ENCODE measurements at places on chromosomes 2 and 18.

- no peak for DNase-seq
Observed at GRCh38 chr2:73175663-73176204, 26.6 kb upstream of the NOTO start.

GRCh38 chr2:118380915-118381653 is 292.8 kb downstream of the INSIG2 start:
- no peak for DNase-seq

- DNase-seq, result no peak
Observed at GRCh38 chr2:199757233-199757870, 93.6 kb downstream of the FTCDNL1 start.

GRCh38 chr2:154924531-154924930 is 226.0 kb downstream of the KCNJ3 start:
- no peak for DNase-seq

DNA sequence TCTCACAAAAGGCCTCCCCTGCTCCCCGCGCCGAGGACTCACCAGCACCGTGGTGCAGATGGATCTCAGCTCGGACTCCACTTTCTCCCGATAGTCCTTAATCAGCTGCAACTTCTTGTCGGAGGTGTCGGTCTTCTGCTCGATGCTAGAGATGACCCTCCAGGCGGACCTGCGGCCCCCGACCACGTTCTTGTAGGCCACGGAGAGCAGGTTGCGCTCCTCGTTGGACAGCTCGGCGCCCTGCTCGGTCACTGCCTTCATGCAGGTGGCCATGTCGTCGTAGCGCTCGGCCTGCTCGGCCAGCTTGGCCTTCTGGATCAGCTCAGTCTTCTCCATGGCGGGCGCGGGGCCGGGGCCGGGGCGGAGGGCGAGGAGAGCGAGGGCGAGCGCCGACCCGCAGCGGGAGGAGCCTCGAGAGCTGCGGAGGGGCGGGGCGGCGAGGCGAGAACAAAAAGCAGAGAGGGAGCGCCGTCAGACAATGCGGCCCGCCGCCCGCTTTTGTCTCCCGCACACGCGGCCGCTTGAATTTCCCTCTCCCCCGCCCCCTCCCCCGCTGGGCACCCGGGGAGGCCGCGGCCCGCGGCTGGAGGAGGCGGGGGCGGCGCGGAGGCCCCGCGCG is 571 bp downstream of the YWHAQ start:
- peak; percentile 64 for DNase-seq

- no peak for DNase-seq
Observed at GRCh38 chr2:103638978-103639377, 877.1 kb downstream of the TMEM182 start.

GRCh38 chr2:40877734-40878288 is 425.9 kb upstream of the SLC8A1 start:
- DNase-seq, result no peak

DNA sequence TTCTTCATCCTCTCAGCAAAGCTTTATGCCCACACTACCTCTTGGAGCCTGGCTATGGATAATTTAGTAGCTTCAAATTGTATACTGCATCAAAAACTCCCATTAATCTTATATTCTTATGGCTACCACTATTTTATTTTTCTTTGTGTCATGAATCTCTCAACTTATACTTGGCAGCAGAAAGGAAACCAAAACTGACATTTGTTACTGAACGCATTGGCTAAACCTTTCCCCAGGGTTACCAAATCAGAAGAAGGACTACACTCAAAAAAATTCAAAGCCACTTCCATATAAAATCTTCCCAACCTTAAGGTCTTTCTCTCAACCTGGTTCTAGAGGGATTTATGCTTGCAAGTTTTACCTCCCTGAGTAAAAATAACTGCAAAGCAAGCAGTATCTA is 97.0 kb upstream of the REG3G start:
- no peak for DNase-seq

DNA sequence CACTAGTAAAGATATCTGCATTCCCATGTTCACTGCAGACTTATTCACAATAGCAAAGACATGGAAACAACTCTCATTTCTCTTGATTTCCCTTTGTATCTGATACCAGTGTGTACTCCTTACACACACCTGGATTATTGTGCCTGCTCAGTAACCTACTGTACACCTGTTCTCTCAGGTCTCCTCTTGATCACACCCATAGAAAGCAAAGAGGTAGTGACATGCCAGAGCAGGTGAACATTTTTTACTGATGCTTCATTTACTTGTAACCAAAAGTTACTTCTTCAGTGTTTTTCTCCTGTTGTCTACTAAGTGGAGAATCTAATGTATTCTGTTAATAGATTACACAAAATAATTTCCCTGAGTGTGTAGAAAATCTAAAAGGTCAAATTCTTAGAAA is 46.8 kb downstream of the CDH19 start:
- DNase-seq, result no peak

GRCh38 chr2:25437881-25438662 is 96.3 kb upstream of the DNMT3A start:
- no peak for DNase-seq

GRCh38 chr2:190908532-190908931 is 27.9 kb downstream of the GLS start:
- DNase-seq, result no peak

GRCh38 chr2:72211350-72211749 is 63.7 kb upstream of the CYP26B1 start:
- no peak for DNase-seq

GRCh38 chr18:12995952-12996477 is 4.9 kb downstream of the CEP192 start:
- no peak for DNase-seq

- no peak for DNase-seq
Observed at GRCh38 chr2:48250943-48251342, 279.0 kb upstream of the STON1 start.

DNA sequence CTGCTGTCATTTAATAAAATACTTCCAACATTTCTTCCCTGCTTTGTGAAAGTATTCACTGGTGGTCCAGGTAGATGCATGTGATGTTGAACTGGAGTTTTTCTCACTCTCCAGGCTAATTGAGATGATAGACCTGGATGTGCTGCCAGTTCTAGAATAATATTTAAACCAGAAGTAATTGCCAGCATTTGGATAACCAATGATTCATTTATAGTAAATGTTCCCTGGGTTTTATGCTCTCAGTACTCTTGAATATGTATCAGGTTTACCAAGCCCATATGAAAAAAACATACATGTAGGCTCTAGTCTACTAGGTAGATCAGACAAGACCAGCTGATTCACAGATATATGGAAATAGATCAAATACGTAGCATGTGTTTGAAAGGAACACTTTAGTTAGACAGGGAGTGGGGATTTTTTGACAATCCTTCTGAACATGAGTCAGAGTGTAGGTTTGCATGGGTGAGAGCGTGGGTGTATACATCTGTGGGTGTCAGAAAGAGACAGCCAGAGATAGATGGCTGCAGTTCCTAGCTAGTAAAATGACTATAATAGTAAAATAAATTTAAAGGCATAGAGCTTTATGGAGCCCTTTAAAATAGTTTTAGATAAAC is 115.1 kb downstream of the NAB1 start:
- DNase-seq, result no peak

DNA sequence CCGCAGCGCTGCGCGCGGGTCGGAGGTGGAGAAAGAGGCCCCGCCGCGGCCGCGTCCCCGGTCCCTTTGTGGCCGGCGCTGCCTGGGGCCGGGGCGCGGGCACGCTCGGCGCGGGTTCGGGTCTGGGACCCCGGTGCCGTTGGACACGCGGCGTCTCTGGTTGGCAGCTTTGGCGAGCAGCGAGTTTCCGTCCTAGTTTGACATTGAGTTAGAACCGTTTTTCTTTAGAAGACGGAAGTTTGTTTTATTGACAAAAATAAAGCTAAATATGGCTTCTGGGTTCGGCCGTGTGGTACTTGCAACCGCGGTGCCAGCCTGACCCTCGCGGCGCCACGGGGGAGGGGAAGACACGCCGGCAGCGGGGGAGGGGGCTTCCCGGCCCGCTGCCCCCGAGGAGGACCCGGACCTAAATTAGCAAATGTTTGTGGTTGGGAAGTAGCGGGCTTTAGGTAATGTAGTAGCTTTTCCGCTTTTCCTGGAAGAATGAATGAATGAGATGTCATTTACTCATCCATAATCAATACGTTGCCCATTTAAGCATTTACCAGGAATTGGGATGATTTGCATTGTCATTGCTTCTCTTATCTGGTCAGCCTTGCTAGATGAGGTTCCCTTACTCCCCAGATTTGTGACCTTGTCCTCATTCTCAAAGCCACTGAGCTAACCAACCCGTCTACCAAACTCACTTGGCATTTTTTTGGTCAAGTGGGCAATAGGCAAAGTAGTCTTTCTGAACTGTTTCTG is 530 bp downstream of the GALNT1 start:
- DNase-seq, result no peak

GRCh38 chr2:138298120-138298814 is 203.3 kb upstream of the SPOPL start:
- DNase-seq, result no peak

DNA sequence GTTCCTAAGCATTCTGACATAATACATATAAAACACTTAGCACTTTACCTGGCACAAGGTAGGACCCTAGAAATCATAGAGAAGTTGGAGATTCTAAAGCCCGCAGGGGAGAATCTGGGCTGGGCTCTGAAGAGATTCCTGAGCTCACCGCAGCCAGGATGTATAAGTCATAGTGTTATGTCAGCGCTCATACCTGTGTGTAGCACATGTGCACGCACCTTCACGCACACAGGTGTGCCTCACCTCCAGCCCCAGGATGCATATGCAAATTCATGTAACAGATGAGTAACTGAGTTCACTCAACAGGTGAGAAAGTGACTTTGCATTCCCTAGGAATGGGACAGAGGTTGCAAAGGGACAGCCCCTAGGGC is 7.9 kb upstream of the SDC1 start:
- DNase-seq, result no peak

DNA sequence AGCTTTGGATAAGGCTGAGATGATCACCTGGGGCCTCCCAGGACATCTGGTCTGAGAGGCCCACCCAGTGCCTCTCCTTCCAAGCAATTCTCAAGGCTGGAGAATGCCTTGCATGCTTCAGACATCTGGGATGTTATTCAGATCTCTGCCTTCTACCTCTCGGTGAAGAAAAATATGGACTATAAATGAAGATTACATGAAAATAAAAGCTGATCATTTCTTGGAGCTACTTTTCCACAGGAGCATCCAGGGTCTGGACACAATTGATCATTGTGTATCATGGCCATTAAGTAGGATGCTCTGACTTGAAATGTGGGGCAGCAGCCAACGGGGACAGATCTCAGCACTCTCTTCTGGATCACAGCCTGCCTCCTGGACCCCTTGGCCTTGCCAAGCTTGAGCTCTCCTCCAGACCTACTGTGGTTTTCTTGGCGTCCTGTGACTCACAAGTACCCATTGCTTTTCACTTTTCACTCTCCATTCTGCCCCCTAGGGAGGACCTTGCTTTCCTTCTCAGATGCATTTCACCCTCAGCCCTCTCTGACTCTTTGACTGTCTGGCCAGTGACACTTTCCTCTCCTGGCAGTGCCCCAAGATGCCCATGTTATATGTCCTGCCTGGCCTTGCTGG is 203.1 kb downstream of the INSIG2 start:
- DNase-seq, result no peak

DNA sequence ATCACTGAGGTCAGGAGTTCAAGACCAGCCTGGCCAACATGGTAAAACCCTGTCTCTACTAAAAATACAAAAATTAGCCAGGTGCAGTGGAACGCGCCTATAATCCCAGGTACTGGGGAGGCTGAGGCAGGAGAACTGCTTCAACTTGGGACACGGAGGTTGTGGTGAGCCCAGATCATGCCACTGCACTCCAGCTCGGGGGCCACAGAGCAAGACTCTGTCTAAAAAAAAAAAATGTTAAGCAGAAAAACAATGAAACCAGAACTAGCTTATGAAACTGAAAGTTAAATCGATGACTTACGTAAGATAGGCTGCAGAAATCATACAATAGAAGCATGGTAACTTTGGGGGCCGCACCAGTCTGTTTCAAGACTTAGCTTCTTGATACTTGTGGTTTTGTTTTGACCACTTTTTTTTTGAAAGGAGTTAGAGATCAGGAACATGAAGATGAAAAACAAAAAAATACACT is 6.2 kb upstream of the GPR155 start:
- no peak for DNase-seq

GRCh38 chr2:197255543-197255942 is 55.0 kb downstream of the ANKRD44 start:
- DNase-seq, result peak; percentile 88

DNA sequence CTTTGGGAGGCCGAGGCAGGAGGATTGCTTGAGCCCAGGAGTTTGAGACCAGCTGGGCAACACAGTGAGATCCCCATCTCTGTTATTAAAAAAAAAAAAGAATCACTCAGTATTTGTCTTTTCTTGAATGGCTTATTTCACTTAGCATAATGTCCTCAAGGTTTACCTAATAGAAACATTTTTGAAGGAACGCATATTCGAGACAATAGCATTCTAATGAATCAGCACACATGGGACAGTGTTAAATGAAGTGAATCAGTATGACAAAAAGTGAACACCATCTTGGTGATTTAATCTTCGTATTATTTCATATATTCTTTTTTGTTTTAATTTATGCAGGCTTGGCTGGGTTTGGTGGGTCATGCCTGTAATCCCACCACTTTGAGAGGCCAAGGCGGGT is 44.7 kb downstream of the WIPF1 start:
- DNase-seq, result no peak

All from GDM1 (cell line).